ENCODE measurements at places on chromosomes 2 and 18.

- DNase-seq, result no peak
Observed at GRCh38 chr2:240351088-240351741, 84.2 kb upstream of the GPC1 start.

DNA sequence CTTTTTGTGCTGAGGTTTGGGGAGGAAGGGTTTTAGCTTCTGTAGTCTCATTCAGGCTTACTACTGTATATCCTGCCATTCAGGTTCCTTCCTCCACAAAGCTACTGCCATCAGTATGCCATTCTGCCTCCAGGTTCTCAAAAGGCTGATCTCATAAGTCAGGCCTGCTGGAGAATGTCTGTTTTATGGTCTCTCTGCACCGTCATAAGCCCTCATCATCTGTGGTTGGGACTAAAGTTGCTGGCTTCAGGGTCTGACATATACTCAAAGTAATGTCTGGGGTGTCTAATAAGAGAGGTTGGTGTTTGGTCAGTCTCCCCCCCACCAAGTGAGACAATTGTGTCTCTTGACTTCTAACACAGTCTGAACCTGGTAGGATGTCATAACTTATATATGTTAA, 36.2 kb upstream of the CCBE1 start:
- DNase-seq, result no peak

DNA sequence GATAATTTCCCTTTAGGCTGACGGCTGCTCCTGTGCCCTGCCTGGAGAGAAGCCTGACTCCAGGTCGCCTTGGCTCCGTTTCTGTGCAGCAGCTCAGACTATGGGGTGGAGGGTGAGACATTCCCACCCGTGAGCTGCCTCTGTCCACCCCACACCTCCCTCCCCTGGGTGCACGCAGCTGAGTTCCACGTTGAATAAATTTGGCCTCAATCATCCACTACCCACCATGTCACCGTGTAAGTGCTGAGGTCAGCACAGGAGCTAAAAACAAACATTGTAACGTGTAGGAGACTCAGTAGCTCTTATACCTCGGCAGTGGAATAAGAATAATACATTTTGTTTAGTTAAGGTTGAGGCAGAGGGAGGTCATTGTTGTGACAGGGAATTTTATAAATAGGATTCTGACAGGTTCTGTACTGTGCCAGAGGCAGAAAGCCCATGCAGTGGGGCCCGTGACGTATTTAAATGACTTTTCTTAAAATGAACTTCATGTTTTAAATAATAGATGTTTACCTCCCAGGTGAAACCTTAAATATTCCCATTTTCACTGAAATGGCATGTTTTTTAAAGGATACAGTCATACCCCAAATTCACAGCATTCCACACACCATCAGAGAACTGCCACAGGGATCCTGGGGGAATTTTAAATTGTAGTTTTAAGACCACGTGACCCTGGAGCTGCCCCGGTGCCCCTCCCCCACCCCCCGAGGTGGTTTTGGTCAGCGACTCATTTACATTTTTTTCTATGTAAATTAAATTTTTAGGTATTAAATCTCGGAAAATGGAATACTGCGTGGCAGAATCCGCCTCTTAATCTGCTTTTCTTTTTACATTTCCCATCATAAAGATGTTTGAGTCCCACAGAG, 50.2 kb downstream of the NFATC1 start:
- no peak for DNase-seq

- DNase-seq, result no peak
Observed at GRCh38 chr18:67216846-67217245, 299.7 kb downstream of the DSEL start.
